Natural killer cell treated with Interleukin-12 subunit alpha and Interleukin-12 subunit beta and Interleukin-15 and Interleukin-18, amount 100 ng/mL, for 72 hours (primary cell): ENCODE measurements at places on chromosomes 3 and 15.

DNA sequence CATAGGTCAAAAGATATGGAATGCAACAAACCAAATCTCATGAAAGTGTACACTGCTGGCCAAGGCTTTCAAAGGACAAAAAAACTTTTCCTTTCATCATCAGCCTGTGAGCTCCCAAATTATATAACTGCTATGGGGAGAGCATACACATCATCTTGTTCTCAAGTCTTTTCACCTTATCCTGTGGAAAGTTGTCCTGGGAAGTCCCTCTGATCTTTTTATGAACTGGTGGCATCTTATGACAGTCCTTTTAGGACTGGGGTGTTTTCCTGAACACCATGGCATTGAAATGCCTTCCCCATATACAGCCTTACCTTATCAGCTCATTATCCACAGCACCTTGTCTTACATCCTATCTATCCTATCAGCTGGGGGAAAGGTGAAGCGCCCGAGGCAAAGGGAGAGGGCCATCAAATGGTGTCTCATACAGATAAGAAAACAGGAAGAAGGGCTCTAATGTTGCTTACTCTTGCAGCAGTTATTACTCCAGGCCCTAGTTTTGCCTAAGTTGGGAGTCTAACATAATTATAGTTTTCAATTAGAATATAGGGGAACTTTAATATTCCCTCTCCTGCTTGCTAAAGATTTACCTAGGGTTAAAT is 61.5 kb upstream of the GOLIM4 start:
- peaks cover 19% of the 10 kb centered on the region for H3K27me3 ChIP-seq
- no peak overlapping the region for H3K4me3 ChIP-seq
- H3K36me3 ChIP-seq, result peaks cover 1% of the 10 kb centered on the region
- no peak for DNase-seq
- H3K27ac ChIP-seq, result no peak overlapping the region

GRCh38 chr3:55616803-55617202 is 129.7 kb upstream of the WNT5A start:
- H3K27ac ChIP-seq, result no peak overlapping the region
- H3K27me3 ChIP-seq, result peaks cover 12% of the 10 kb centered on the region
- DNase-seq, result no peak
- no peak overlapping the region for H3K4me3 ChIP-seq

- no peak overlapping the region for H3K4me3 ChIP-seq
- no peak overlapping the region for H3K27ac ChIP-seq
- no peaks in the 10 kb centered on the region for H3K27me3 ChIP-seq
- no peak for DNase-seq
- no peaks in the 10 kb centered on the region for H3K36me3 ChIP-seq
Observed at GRCh38 chr15:40264321-40265153, 18.3 kb downstream of the ANKRD63 start.

DNA sequence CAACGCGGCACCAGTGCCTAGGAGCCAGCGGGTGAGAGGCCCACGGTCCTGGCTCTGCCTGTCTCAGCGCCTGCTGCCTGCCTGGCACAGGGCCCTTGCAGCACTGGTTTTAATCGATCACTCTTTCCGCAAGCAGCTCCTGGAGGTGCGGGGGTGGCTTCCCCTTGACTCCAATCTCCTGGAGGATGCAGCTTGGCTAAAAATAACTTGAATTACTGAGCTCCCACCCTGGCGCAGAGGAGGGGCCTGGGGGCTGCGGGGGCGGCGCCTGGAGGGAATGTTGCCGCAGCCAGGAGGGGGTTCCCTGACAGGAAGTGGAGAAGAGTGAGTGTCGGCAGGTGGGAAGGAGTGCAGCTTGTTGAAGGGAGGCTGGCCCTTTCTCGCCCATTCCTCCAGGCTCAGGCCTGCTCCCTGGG is 9.9 kb upstream of the RPL29 start:
- DNase-seq, result no peak
- H3K27me3 ChIP-seq, result no peaks in the 10 kb centered on the region
- H3K4me3 ChIP-seq, result no peak overlapping the region
- no peaks in the 10 kb centered on the region for H3K36me3 ChIP-seq
